ENCODE measurements at places on chromosomes 13 and 19. TPM values are rescaled to one million over a fixed set of nuclear protein-coding genes. Genes with fewer than 3 reads are reported as not detected.

ZNF544 gene
- 33.3 TPM for total RNA-seq

NFIX gene
- total RNA-seq = 135 TPM

MIPEP gene
- 16.8 TPM for total RNA-seq

ZNF358 gene
- 36.6 TPM for total RNA-seq

Data from hair follicle dermal papilla cell (primary cell).